ENCODE measurements at places on chromosomes 4 and X. TPM values are rescaled to one million over a fixed set of nuclear protein-coding genes. Genes with fewer than 3 reads are reported as not detected.

The TKTL1 gene
- polyA plus RNA-seq = 0.19 TPM

DNA sequence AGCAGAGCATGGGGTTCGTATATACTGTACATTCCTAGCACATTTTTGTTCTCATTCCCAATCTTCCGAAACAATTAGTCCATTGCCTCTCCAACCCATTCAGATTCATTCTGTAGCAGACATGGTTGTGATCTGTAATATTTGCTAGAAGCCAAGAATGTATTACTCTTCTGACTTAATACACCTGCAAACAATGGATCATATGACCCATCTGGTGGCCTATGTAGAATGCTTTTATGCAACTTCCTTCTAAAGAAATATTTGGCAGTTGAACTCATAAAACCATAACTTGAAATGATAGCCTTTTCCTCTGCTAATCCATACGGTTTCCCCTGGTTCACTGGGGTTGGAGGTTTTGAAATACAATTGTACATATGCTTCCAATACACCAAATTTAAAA lies 32.8 kb upstream of the SGMS2 start:
- no peak for DNase-seq

DNA sequence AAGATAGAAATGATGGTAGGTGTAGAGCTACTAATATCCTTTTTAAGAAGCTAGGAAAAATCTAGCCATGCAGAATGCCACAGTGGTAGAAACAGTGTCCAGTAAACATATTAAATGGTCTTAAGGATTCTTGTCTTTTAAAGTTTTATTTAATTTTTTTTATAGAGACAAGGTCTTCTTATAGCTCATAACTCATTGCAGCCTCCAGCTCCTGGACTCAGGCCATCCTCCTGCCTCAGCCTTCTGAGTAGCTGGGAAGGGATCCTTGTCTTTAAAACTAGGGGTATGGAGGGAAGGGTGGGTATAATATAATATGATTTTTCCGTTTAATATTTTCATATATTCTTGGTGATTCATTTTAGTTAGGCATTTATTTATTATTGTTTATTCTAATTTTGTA lies 3.8 kb downstream of the TMEM165 start:
- DNase-seq = no peak

The AFP gene
- 442 TPM for polyA plus RNA-seq

Measured in large intestine (tissue), 12 donors.